Common myeloid progenitor, CD34-positive (primary cell): ENCODE measurements at places on chromosomes 3 and 15.

DNA sequence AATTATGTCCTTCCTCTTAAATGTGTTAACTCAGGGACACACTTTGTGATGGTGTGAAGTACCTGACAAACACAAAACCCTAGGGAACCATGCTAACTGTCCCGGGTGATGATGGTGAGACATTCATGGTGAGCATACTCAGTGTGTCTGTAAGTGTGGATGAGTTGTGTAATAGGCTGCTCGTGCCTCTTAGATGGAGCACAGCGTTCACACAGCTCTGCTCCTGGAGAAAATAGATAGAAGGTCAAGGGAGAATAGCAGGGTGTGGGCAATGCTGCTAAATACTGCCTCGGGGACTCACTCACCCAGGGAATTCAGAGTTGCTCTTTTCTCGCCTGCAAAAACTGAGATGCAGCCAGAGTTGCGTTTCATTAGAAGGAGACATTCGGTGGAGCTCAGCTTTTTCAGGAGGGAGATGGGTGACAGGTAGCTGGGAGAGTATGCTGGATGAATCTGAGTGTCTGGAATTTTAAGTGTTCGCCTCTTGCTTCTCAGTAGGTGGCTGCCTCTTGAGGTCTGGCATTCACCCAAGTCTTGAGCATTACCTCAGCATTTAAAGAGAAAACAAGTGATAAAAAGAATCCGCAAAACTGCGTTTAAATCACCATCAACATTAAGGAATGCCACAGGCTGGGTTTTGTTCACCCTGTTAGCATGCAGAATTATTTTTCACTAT lies 813.2 kb downstream of the AGBL1 start:
- DNase-seq, result no peak

GRCh38 chr3:168824107-168824506 lies 728.4 kb upstream of the GOLIM4 start:
- DNase-seq, result peak; percentile 6

DNA sequence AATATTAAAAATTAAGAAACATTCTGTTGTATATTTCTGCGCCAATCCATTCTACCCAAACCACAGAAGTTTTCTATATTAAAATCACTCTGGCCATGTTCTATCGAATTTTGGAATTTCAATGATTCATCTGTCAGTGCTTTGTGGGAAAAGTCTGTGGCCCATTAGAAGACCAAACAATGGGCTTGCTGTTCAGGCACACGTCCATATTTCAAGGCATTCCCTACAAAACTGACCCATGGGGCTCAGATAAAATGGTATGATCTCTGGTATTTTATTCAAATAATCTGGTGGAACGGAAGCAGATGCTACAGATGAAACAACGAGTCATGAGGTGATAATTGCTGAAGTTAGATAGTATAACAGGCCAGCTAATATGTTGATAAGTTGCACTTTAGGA lies 12.4 kb downstream of the NPHP3 start:
- DNase-seq, result no peak

- DNase-seq, result no peak
Measured at GRCh38 chr3:190178779-190179178, 58.1 kb upstream of the P3H2 start.

DNA sequence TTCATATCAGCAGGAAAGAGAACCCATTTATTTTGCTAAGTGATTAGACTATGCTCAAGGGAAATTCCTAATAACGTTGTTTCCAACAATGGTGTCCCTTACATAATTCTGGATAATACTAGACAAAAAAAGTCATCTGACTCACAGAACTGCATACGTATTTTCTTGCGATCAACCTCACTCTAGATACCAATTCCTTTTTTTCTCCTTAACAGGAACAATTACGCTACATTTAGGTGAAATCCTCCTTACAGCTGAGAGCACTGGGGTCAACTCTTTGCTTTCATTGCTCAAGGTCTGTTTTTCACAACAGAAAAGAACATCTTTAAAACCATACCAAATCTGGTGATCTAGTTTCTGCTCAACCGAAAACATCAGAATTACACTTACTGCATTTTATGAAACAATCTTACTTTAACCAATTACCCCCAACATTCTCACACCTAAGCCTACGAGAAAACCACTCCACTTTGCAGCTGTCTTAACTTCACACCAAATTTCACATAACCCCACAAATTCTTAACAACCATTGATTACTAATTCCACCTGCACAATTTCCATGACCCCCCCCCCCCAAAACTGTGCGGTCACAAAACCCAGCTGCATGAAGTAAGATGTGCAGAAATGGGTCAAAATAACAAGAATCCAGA lies 61.2 kb upstream of the ICE2 start:
- no peak for DNase-seq

- no peak for DNase-seq
Measured at GRCh38 chr3:81816473-81817250, 55.2 kb upstream of the GBE1 start.

DNA sequence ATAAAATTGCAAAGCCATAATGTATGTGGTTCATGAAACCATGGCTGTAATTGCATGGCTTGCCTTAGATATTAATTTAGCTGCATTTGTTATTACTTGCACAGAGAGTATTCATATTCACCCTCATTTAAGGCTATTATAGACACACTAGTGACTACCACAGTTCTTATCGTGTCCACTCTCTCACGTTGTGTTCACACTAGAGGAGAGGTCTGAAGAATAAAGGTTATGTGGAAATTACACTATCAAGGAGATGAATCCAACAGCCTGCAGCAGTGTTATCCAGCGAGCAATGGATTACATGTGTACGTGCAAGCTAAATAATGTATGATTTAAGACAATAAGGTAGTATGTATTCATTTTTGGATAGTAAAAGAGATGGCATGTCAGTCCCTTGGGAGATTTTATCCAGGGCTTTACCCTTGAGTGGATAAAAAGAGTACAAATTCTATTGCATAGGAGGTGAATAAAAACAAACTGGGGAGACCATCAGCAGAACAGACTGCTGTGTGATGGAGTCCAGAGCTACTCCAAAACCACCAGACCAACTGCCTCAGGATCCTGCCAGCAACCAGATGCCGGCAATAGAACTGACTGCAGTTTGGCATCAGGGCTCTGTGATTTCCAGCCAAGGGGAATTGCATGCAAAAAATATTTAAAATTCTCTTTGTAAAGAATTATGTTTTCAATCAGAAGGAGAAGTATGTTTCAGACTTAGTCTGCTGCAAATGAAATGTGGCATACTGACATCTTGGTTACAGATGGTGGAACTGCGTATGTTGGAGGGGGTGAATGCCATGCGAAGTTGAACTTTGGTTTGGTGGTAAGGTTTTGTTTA lies 146.6 kb downstream of the RBMS3 start:
- DNase-seq, result no peak

DNA sequence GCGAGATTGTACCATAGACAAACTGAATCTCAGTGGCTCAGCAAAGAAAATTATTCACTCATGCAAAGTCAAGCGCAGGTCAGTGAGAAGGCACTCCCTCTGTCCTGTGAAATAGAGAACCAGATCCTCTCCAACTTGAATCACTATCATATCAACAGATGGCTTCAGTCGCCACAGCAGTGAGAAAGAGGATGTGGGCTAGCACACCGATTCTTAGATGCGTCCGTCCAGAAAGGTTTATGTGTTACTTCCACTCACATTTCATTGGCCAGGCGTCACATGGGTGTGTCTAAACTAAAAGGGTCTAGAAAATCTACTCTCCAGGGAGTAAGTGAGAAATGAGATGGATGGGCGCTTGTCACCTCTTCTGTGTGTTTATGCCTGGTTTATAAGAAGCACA lies 141.6 kb upstream of the KBTBD8 start:
- no peak for DNase-seq

DNA sequence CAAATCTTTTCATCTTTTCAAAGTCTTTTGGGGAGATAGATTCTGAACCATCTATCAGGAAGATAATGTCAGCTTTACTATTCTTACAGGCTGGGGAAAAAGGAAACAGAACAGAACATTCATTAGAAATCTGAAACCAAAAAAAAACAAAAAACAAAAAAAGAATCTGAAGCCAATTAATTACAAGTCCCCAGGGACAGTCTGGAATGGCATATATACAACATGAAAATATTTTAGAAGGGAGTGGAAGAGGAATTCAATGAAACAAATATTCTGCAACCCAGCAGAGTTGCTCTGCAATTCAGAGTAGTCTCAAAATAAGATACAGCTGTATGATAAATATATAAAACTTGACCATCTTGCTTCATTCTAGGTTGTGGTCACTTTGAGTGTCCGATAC lies 41.7 kb upstream of the CAPN7 start:
- DNase-seq, result no peak

GRCh38 chr15:79455943-79456342 lies 23.8 kb downstream of the MINAR1 start:
- no peak for DNase-seq

DNA sequence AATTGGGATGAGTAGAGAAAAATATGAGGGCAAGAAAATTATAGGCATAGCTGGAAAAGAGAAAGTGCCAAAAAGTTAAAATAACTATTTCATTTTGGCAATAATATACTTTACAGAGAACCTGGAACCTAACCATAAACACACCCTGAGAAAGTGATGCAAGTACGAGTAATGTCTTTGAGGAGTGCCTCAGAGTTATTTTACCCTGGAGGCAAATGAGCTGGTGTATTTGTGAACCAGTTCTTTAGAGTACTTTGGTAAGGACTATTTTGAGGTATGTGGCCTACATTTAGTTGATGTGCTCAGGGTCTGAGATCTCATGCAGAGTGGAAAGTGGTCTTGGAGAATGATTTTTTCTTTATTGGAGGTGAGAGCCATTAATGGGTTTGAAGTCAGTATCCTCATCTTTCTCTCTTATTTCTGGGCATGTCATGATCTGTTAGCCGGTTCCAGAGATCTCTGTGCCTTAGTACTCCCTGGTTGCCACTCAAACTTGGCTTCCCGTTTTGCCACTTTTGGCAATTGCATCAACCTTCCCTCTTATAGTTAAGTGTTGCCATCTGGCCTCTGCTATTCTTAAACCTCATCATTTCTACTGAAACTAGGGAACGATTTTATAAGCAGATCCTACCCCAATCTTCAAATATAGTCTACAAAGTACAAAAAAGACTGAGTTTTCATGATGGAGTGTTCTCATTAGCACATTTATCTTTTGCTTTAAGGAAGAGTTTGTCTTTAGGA lies 145.7 kb downstream of the EPHA6 start:
- no peak for DNase-seq

DNA sequence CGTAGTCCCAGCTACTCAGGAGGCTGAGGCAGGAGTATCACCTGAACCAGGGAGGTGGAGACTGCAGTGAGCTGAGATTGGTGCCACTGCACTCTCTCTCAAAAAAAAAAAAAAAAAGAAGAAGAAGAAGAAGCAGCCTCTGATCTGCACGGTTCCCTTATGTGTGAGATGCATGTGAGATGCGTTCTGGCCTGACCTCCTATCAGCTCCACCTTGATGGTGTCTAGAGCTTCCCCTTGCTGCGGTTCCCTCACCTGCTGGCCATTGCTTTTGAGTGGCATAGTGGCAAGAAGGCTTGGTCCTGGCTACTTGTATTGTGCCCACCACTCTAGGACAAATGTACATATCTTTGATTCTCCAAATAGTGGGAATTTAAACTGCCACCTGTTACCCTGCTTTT lies 49.4 kb upstream of the CFAP161 start:
- peak; percentile 91 for DNase-seq

DNA sequence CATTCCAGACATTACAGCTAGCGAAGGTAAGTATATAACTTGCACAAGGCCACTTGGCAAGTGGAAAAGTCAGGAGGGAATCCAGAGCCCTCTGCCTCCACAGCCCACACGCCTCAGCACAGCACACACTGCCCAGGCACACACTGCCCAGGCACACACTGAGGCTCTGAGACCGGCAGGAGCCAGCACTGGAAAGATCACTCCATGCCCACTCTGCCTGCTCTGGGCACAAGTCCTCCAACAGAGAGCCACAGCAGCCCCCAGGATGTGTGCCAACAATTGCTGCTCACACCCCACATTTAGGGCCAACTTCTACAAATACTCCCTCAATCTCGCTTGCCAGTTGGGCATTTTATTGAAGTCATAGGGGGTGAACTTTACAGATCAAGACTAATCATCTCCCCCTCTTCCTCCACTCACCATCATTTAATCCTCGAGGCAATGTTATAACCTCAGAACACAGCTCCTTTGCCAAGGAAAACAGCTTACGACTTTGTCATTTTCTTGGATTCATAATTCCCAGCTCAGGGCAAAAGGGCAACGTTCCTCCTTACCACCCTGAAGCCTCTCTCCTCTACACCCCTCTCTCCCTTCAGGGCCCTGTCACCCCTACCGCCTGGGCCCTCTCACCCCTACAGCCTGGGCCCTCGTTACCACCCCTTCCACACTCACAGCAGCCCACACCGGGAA lies 53.0 kb upstream of the TPM1 start:
- DNase-seq, result no peak

DNA sequence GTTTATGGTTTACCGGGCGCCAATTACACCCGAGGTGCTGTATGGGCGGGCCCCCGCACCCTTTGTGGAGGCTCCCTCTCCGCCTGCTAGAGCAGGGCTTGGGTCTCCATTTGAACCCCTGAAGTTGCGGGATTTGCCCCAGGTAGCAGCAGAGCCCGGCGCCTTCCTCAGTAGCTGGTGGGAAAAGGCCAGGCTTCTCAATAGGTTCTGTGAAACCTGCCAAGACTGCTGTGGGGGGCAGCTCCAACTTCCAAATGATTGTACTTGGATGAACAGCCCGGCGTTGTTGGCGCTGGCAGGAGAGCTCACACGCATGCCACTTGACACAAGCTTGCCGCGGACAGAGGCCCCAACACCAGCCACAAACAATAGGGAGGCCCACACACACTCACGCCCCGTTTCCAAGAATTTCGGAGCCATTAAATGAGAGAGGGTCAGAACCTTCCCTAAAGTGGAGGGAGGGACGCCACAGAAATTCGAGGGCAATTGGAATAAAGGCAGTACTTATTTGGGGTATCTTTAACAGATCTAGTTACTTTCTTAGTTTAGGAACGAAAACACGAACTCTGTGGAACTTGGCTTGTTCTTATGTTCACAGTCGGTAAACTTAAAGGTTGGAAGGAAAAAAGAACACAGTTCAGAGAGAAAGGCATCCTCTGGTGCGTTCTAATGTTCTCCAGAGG lies 1.4 kb downstream of the EPHB3 start:
- DNase-seq, result no peak

DNA sequence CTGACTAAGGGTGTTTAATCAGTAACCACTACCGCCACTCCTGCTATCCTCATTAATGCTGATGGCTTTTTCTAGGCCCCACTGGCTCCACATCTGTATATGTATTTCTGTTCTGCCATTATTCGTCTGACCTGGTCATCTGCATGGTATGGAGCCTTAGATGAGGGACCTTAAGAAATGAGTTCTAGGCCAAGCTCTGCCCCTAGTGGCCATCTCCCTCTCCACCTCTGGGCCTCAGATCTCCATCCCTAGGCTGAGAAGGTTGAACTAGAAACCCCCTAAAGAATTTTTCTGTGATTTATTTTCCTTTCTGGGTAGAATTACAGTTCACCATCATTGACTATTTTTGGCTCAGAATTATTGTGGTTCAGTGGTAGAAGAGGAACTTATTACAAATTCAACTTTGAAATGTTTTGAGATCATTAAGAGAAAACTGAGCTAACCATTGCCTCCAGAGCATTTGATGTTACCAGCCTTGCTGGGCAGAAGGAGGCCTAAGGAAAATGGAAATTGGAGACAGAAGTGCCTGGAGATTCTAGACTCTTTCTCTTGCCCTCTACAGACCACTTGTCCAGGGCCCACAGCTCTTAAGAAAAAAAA lies 325.2 kb upstream of the NR2E3 start:
- no peak for DNase-seq
